Stimulated activated CD8-positive, alpha-beta memory T cell treated with anti-CD3 and anti-CD28 coated beads, Interleukin-2, amount 100 ng/mL, for 48 hours (primary cell): ENCODE measurements at places on chromosomes 12 and 14.
A peak's percentile ranks its signal among the peaks of the same experiment; 100 is the strongest.

DNA sequence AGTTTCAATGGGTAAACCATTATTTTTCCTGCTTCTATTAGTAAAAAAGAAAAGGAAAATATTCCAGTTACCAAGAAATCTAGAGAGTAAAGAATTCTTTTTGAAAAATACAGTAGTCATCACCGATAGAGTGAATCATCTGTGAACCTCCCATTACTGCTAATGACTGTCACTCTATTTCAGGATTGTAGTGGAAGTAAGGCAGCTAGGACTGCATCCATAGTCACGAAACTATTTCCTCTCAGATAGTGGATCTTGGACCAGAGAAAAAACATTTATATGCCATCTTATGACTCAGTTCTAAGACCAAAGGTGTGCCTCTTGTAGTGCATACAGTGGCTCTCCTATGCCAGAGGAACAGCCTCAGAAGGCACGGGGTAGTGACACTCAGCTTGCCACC lies 173.9 kb upstream of the PLEKHA5 start:
- DNase-seq = no peak

- no peak for DNase-seq
Observed at GRCh38 chr12:40157336-40157735, 51.5 kb upstream of the SLC2A13 start.

GRCh38 chr12:12327802-12328201 lies 22.2 kb downstream of the MANSC1 start:
- DNase-seq = no peak

- DNase-seq = no peak
Observed at GRCh38 chr12:33536431-33536830, 96.8 kb upstream of the SYT10 start.

DNA sequence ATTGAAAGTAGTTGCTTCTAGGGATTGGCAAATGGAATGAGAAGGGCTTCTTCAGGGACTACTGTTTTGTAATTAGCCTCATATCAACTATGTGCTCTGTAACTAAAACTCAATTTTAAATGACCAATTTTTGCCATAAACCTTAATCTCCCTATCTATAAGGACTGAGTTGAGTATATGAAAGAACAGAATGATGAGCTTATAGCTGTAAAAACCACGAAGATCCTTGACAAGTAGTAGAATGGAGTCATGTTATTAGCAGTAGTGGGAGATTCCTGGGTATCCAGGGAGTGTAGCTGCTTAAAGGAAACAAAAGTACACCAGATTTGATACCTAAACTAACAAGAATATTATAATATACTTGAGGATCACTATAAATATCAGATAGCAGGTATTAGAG lies 28.0 kb downstream of the LGALS3 start:
- DNase-seq = no peak

GRCh38 chr14:51283402-51284085 lies 43.5 kb downstream of the TMX1 start:
- DNase-seq = no peak

GRCh38 chr12:43585676-43586075 lies 33.7 kb upstream of the ADAMTS20 start:
- no peak for DNase-seq

DNA sequence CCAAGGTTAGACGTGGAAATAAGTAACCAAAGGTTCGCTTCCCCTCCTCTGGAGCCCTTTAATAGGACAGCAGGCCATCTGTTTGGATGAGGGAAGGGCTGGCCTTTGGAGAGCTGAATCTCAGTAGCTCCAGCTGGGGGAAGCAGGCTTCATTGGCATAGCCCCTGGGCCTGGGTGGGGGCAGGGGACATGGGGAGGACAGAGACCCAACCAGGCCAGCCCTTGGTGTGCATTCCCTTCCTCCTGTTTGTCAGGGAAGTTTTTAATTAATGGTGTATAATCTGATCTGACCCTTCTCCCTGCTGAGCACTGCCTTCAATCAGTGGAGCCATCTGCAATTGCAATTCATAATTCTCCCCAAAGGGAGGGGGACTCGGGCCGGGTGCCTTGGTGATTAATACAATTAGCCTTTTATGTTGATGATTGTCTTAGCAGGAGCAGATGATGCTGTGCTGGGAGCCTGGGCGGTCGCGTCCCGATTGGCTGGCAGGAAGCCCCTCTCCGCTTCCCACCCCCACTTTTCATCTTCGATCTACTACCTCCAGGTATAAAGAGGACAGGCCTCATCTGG lies 6.4 kb downstream of the AQP6 start:
- no peak for DNase-seq

DNA sequence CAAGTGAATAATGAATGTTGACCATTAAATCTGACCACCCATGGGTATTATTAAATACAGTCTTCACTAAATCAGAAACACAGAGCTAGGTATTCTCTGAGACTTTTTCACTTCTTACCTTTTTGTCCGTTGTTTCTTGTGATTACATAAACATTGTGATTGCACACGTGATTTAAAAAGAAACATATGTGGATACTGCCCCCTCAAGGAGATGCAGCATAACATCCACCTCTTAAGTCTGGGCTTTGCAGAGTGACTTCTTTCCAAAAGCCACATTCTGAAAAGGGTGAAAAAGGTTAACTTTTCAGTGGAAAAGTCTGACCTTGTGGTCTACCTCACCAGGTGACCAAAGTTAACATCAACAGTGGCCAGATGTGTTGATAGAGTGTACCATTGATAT lies 185.5 kb upstream of the FAR2 start:
- DNase-seq = no peak

DNA sequence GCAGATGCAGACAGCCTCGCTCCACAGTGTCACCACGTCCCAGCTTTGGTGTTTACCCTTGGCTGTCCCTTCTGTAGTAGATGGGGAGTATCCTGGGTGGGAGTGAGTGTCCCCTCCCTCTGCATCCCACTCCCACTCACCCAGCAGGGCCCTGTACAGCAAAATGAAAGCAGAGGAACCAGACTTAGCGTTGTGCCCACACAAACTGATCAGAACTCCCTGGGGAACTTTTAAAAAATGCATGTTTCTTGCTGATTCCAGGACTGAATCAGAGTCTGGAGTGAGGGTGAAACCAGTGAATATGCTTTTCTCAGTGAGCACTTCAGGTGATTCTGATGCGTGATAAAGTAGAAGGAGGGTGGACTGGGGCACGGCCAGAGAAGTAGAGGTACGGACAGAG lies 2.9 kb downstream of the ACVRL1 start:
- DNase-seq = no peak

- DNase-seq = no peak
Observed at GRCh38 chr14:90294872-90295271, 36.9 kb downstream of the NRDE2 start.

DNA sequence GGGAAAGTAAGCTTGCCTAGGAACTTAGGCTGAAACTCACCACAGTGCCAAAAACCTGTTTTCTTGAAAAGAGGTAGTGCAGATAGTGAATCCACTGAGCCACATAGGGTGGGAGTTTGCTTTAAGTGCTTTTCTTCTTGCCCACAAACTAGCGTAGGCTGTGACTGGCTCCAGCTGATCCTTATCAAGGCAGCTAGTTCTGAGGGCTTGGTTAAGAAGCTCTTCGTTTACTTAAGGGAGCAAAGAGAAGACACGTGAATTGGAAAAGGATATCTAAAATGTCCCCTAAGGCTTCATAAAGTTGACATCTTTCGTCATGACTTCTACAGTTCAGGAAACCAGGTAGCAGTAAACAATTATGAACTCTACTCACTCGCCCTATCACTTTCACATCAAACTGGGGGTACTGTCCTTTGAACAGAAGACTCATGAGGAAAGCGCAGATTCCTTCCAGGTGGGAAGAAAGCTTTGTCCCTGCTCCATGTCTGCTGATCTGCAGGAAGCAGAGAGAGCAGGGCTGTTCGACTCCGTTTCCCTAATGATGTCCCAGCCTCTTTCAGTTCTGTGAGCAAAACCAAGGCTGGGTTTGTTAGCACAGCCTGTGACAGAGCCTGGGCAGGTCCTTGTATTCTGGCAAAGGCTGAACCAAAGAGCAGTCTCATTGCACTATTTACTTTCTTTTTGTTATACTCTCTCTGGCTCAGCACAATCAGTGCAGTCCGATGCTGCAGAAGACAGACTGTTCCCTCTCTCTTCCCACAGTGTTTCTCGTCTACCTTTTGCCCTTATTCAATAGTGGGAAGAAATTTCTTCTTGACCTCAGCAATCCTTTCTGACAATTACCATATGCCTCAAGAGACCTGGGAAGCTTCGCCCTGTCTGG lies 93.5 kb upstream of the ETV6 start:
- no peak for DNase-seq

GRCh38 chr14:101721951-101722661 lies 39.4 kb upstream of the PPP2R5C start:
- no peak for DNase-seq

GRCh38 chr14:69484444-69485314 lies at the start of gene PLEKHD1:
PLEKHD1 (plus strand) TSS chr14:69484728; CDS start chr14:69484966, 238 bp downstream.
- DNase-seq = no peak

GRCh38 chr12:4145990-4146859 lies 127.3 kb upstream of the CCND2 start:
- DNase-seq = peak; percentile 38

- no peak for DNase-seq
Observed at GRCh38 chr12:103647267-103647666, 60.2 kb downstream of the STAB2 start.

DNA sequence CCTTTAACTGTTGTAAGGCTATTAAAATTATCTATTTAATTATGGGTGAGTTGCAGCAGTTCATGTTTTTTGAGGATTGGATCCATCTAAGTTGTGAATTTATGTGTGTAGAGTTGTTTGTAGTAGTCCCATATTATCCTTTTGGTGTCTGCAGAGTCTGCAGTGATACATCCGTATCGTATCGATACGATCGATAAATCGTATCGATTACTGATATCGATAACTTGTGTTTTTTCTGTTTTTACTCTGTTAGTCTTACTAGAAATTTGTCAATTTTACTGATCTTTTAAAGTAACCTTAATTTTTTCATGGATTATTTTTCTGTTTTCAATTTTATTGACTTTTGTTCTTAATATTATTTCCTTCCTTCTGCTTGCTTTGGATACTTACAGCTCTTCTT lies 462.5 kb upstream of the SOX5 start:
- DNase-seq = no peak

DNA sequence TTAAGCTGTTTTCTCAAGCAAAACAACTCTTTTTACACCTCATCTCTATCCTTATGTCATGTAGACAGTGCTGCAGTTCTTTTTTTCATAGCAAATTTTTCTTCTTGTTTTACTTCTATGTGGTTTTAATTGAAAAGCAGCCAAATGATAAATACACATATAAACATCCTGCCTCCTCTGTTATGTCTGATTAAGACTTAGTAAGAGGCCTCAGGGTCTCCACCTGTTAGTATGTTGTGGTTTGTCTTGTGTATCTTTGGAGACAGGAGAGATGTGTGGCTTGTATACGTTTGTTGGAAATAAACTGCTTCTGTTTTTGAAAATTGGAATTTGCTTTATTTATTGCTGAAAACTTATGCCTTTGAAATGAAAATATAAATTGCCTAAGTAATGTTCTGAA lies 32.0 kb downstream of the PEX5 start:
- no peak for DNase-seq

- no peak for DNase-seq
Observed at GRCh38 chr14:100867631-100868315, 35.7 kb downstream of the RTL1 start.

DNA sequence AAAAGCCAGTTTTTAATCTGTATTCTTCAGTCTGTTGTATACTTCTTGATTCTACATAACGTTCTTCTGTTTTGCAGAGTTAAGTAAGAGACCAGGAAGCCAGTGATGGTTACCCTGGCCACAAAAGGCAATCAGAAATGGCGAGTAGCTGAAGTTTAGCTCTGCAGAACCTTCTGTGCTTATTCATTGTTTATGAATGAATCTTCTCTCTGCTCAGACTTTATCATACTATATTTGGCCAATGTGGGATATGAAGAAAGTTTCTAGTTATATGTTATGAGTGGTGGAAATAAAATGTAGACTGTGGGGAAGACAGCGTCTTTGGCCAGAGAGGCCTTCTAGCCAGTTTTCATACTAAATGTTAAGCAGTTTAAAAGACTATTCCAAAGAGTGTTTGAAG lies 249.9 kb upstream of the RGS6 start:
- DNase-seq = no peak

GRCh38 chr12:92270521-92270920 lies 124.9 kb upstream of the BTG1 start:
- DNase-seq = no peak

DNA sequence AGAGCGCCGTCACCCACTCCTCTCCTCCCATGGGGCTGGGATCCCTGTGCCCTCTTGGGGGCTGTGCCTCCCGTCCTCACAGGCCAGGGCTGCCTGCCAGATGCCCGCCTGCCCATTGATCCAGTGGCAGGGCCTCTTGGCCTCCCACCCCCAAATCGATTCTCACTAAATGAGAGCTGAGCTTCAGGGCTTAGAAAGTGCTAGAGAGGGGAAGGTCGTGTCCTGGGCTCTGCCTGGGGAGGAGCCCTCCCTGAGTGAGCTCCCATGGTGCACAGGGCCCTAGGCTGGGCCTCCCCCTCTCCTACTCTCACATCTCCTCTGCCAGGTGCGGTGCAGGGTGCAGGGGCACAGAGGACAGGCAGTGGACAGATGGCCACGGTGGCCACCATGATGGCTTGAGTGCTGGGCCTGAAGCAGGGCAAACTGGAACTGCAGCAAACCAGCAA lies 9.2 kb downstream of the BEGAIN start:
- DNase-seq = no peak

- no peak for DNase-seq
Observed at GRCh38 chr12:89140602-89141238, 211.6 kb downstream of the DUSP6 start.
